ENCODE measurements at places on chromosomes 2 and 18.

DNA sequence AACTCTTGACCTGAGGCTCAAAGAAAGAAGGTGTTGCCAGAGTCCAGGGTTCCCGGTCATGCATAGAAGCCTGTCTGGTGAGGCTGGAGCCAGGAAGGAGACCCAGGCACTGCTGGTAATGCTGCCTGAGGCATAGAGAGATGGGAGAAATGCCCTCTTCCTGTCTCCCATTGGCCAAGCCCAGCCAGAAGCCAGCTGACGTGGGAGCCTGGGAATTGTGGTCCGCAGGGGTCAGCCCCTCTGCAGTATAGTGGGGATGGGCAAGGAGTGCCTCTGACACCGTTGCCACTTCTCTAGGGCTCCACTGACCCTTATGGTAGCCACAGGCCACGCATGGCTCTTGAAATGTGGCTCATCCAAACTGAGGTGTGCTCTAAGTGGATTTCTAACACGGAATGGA lies 95.7 kb downstream of the CTIF start:
- DNase-seq: no peak

DNA sequence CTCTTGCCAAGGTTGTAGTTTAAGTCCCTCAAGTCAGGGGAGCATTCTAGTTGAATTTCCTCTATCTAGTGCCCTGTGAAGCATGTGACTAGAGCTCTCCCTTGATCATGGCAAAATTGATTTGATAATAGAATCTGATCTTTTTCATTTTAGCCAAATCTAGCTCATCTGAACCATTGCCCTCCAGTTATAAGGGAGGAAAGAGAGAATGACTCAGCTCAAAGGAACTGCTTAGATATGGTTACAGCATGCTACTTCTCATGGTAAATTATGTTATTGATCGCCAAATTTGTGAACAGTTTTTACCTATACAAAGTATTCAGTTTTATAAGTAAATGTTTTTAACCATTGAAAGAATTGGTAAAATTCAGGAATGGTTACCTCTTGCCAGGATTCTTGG lies 100.8 kb downstream of the GPR39 start:
- DNase-seq: no peak

DNA sequence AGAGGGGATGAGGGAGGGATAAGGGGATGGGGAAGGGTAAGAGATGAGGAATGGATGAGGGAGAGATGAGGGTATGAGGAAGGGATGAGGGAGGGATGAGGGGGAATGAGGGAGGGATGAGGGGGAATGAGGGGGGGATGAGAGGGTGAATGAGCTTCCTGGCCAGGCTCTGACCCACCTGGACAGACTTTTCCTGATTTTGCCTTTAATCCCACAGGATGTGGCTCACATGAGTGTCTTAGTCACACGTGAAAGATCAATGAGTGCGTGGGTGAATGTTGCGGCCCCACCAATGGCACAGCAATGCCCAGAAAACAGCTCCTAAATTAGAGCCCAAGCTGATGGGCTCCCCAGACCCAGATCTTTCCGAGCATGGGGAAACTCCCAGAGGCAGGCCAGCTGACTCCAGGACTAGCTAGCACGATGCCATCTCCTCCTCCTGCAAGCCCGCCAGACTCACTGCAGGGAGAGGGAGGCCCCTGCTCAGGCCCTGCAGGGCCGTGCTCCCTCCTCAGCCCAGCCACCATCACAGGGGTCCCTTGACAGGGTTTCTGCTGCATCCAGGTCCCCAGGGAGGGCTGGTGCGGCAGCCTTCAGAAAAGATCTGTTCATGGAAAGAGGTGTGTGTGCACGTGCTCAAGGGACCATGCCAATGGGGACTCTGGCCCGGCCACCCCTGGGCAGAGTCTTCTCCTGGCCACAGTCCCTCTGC lies 41.4 kb downstream of the AQP12A start:
- no peak for DNase-seq

DNA sequence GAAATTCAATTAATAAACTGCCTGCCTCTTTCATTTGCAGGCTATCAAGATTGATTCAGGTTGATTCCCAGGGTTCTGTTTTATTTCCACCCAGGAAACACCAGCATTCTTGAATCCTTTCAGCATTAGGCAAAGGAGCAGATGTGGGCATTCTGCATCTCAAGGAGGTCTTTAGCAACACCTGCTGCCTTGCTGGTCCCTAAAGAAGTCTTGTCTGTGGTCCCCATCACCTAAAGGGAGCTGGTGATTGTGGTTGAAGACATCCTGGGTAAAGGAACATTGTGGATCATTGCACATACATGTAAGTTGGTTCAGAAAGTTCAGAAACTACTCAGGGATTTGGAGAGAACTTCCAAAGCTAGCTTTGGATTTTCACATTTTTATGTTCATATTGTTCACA lies 78.3 kb downstream of the EVA1A start:
- no peak for DNase-seq

DNA sequence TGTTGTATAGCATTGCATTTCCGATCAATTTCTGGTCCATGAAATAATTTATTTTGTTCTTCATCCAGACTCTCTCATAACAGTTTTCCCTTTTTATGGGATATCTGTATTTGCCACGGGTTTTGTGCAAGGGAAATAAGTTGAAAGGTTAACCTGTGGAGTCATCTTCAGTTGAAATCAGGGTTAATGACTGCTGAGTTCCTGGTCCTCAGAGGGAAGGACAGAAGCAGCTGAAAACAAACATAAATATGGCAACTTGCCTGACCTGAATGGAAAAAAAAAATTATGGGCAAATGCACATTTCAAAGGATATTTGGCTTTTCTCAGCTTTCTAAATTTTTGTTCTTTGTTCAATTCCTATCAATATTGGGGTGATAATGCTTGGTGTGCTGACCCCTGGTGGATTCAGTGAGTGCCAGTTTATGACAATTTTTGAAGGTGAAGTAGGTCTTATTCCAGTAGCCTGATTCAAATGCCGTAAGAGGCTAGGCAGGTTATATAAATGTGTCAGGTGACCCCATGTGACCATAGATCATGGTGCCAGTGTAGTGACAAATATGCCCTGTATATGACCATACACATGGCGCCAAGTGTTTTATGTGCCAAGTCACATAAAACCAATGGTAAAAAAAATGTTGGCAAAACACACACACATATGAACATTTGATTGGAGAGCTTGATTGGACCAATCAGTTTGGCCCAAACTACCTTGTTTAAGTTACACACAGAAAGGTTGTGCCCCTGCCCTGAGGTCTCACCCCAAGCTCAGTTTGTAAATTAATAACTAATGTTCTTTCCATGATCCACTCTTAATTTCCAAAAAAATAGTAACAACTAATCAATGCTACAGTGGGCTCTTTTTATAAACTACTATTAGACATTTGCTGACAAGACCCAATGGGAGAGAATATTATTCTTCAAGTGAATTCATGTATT lies 47.6 kb upstream of the FAM124B start:
- DNase-seq: no peak
